Ovary (tissue), 10 donors: ENCODE measurements at places on chromosomes 11 and 22.

GRCh38 chr22:49517667-49518185 lies 309.9 kb downstream of the BRD1 start:
- no peak for DNase-seq

DNA sequence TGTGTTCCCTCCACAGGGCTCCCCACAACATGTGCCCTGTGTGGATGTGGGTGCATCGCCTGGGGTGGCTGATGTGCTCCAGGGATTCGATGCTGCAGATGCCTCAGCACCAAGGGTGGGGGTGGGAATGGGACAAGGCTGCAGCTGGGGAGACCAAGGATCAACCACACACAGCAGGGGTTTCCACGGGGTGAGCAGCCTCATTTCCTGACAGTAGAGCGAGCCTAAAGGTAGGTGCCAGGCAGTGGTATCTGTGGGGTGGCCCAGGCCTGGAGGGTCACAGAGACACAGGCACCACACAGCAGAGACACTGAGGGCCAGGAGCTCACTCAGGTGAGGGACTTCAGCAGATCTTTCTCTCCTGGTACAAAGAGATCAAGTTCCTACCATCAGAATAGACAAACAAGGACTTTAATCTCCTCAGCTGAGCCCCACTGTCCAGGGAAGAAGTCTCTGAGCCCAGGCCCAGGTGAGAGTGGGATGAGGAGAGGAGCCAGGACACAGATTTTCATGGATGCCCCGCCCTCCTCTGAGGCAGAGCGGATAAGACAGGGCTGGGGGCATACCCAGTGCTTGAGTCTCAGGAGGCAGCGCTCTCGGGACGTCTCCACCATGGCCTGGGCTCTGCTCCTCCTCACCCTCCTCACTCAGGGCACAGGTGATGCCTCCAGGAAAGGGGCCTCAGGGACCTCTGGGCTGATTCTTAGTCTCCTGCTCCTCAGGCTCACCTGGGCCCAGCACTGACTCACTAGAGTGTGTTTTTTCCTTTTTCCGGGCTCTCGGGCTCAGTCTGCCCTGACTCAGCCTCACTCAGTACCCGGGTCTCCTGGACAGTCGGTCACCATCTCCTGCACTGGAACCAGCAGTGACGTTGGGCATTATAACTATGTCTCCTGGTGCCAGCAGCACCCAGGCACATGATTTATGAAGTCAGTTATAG lies 19.7 kb downstream of the GGTLC2 start:
- no peak for DNase-seq

GRCh38 chr11:8292351-8292750 lies 28.7 kb upstream of the LMO1 start:
- DNase-seq: no peak

- no peak for DNase-seq
Observed at GRCh38 chr11:76831686-76832310, 28.9 kb upstream of the ACER3 start.

DNA sequence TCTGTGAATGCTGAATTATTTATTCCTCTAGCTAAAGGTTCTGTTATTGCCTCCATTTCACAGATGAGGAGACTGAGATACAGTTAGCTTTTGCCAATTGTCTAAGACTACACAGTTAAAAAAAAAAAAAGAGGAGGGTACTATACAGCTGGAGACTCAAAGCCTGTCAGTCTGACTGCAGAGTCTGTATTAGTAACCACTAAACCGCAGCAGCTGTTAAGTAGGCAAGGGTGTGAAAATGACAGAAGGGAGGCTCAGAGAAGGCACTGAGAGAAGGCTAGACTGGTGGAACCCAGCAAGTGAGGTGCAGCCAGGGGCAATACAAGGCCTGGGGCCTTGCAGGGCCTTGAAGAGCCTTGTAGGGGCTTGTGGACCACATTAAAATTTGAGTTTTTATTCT lies 181.2 kb downstream of the CSNK2A3 start:
- DNase-seq: no peak

DNA sequence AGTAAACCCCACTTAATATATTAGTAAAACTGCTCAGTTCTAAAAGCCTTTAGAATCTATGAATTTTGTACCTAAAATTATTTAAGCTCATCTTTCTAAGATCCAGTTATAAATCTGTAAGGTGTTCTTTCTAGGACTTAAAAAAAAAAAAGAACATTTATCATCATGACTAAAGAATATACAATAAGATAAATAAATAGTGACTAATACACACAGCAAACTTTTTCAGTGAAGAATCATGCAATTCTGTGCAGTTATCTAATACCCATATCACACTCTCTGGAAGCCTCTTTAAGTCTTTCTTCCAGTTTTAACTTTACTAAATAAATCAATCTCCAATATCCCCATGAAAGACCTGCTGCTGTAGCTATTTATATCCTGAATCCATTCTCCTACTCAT lies 59.8 kb downstream of the CEP57 start:
- no peak for DNase-seq

GRCh38 chr11:91860661-91861060 lies 364.0 kb upstream of the FAT3 start:
- no peak for DNase-seq

GRCh38 chr11:27552341-27552740 lies 45.8 kb upstream of the LIN7C start:
- DNase-seq: no peak
